Small intestine (tissue), 16 donors: ENCODE measurements at places on chromosomes 7 and 10.

DNA sequence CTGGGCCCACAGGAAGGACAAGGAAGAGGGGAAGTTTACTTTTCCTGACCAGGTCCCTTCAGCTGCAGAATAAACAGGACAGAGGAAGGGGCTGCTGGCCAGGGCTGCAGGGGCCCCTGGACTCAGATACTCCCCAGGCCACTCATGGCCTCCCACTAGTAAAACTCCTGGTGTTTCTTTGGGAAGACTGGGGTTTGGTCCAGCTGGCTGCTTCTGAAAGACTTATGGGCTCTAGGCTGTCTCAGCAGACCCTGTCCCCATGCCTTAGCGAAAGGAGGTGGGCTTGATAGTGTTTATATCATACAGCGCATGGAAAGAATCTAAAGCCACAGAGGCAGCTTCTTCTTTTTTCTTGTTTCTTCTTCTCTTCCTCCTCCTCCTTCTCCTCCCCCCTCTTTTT, 56.4 kb downstream of the PALD1 start:
- DNase-seq = no peak

- no peak for DNase-seq
Observed at GRCh38 chr7:6494365-6494764, 46.6 kb upstream of the DAGLB start.

DNA sequence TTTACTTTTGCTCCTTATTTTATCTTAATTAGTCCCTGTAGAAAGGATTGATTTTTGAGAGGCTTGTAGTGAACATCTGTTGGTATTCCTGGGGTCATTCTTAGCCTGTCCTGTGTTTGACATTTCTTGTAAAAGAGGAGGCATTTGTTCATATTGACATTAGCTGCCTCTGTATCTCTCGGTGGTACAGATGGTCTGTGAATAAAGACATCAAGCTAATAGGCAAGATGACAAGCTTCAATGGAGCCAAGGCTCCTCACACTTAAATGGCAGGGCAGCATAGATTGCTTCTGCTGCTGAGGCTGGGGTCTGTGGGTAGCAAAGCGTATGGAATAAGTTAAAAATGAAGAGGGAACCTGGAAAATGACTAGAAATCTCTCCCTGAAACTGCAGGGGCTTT, 687.6 kb downstream of the LRMDA start:
- DNase-seq = no peak

DNA sequence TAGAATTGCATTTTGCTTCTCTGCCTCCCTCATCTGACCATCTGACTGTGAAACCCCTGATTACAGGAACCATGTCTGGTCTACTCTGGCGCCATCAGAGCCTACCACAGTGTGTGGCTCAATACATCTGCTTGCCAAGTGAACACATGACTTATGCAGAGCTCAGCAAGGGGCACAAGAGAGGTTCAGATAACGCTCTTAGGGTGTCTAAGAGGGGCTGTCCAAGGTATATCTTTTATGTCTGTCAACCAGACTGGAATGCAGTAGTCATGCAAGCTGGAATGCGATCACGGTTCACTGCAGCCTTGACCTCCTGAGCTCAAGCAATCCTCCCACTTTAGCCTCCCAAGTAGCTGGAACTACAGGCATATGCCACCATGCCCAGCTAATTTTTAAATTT, 10.3 kb upstream of the RRP12 start:
- DNase-seq = no peak

- no peak for DNase-seq
Observed at GRCh38 chr10:79048639-79049550, 19.9 kb upstream of the ZMIZ1 start.

DNA sequence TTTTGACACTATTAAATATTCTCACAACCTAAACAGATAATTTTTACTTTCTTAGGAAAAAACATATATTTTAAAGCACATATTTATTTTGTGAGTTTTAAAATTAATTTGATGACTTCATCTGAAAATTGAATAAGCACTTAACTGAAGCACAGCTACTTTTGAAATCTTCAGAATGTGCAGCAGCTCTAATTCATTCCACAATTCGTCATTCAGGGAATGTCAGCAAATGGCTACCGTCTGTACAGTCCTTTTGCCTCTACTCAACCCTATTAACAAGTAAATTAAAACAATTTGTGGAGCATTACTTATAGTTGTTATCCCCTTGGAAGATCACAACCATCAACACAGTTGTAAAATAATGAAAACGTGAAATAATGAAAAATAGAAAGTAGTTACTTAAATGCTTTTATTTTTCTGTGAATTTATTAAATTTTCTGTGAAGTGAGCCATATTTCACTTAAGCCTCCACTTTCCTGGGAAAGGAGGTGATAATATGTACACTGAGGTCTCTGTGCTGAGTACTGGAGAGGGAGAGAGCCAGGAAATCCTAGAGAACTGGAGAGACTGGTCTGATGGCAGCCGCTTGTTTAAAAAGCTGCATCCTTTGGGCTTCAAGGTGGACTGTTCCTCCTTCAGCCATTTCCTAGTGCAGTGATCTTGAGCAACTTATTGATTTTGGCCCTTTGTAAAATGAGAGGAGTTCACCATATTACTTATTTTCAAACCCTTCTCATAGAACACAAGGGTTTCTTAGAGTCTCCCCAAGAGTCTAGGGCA, 70.6 kb downstream of the REEP3 start:
- no peak for DNase-seq

- no peak for DNase-seq
Observed at GRCh38 chr10:23063045-23063972, 32.1 kb upstream of the MSRB2 start.

DNA sequence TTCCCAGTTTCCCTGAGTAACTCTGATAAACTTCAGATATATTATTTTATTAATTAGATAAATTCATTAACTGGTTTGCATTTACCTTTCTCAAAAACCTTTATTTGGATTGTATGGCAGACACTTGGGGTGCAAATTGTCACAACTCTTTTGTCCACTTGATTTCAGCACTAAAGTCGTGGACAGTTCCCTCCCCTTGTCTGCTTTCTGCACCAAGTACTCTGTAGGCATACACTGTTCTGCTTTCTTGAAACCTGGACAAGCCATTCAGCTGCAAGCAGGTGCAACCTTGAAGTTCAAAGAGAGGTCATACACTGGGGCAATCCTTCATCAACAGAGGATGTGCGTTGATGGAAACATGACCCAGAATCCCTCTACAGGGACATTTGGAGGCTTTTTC, 162.9 kb downstream of the ARL5B start:
- DNase-seq = peak; percentile 49

DNA sequence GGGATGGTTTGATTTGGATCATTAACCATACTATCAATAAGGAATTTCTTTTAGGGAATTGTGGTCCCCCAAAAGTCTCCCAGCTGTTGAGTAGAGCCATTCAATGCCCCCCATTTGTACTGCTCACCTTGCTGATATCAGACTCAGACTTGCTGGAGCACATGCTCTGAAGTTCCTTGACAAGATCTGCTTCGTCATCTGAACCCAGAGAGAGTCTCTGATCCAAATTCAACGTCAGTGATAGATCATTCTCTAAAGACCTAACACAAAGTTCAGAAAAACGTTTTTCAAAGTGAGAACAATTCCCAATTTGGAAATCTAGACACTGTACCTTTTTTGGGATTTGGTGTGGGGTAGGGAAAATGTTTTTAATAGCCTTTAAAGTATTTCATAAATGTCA, 153.9 kb downstream of the CTTNBP2 start:
- DNase-seq = no peak

- no peak for DNase-seq
Observed at GRCh38 chr10:97057491-97058235, 128.1 kb downstream of the SLIT1 start.

- peak; percentile 13 for DNase-seq
Observed at GRCh38 chr10:61188691-61189090, 244.7 kb upstream of the RHOBTB1 start.

GRCh38 chr7:98235901-98236300, 16.1 kb downstream of the TECPR1 start:
- DNase-seq = no peak
